IPS DF 19.7 (cell line): ENCODE measurements at places on chromosomes 5 and 9.

DNA sequence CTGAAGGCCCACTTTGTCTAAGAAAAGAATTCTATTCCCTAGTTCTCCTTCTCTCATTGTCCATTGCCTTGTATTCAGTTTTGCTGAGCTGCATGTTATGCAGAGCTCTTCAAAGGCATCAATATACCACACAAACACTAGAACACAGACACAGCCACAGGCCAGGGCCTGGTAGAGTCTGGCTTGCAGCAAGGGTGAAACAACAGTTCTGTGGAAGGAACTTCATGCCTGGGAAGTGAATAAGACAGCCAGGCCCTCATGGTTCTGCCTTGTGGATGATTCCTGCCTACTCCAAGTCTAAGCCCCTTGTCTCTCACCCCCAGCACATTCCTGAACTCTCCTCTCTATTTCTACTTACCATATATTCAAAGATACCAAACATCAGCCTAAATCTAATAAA is 30.8 kb downstream of the KLHL3 start:
- DNase-seq = no peak

GRCh38 chr5:30749971-30750370 is 443.5 kb upstream of the CDH6 start:
- no peak for DNase-seq

GRCh38 chr9:27395484-27395921 is 98.6 kb upstream of the EQTN start:
- DNase-seq = no peak

GRCh38 chr9:94768766-94769165 is 42.3 kb downstream of the AOPEP start:
- no peak for DNase-seq

GRCh38 chr5:134975843-134976242 is 8.1 kb downstream of the CATSPER3 start:
- DNase-seq = no peak

- DNase-seq = no peak
Measured at GRCh38 chr5:146721073-146721815, 157.3 kb downstream of the PPP2R2B start.

DNA sequence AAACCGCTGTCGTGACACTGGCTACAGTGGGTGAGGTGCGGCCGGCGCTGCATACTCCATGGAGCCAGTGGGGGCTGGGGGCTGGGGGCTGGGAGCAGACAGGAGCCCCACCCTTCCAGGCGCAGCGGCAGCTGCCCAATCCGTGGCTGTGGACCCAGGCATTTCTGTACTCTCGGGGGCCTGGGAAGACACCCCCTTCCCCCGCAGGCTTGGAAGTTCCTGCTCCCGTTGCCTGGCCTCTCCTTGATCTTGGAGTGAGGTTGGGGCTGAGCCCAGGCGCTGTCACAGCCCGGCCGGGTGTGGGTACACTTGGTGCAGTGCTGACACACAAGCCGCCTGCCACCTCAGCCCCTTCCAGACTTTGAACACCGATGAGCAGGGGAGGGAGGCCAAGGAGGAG is 27.7 kb upstream of the GGTA1 start:
- no peak for DNase-seq

DNA sequence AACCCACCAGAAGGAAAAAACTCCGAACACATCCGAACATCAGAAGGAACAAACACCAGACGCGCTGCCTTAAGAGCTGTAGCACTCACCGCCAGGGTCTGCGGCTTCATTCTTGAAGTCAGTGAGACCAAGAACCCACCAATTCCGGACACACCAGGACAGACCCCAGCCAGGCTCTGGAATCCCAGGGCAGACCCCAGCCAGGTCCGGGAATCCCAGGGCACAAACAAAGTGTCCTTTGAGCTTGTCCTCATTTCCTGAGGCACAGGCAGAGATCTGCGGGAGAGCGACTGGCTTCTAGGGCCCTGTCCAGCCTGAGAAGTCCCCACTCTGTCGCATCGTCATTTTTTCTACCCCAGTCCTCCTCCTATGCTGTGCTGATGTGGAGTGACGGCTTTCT is 461.1 kb downstream of the ACTL7B start:
- no peak for DNase-seq

DNA sequence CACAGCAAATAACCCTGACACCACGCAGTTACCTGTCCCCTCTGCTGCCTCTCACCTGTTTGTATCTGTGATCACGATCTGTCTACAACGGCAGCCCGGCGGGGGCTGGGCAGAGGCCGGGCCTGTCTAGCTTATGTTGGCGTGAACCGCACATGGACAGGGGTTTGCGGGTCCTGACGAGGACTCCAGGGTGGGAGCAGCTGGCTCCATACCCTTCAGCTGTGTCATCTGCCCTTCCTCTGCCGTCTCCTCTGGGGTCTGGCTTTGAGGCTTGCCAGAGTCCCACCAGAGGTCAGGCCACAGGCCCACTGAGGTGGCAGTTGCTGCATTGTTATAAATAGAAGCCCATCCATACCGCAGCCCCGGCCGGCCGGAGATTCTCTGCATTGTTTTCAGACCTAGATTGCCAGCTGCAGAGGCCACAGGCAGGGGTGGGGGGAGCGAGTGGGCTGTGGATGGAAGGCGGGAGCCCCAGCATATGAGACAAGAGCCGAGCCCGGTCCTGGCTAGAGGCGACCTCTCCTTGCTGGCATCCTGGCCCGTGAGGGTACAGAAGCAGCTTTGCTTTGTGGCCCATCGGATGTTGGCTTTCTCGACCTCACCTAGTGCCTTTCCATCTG is 37.8 kb downstream of the FAM78A start:
- no peak for DNase-seq

GRCh38 chr5:74660873-74661272 is 20.3 kb upstream of the ENC1 start:
- no peak for DNase-seq

- DNase-seq = no peak
Measured at GRCh38 chr5:145680169-145680568, 155.0 kb downstream of the PRELID2 start.

DNA sequence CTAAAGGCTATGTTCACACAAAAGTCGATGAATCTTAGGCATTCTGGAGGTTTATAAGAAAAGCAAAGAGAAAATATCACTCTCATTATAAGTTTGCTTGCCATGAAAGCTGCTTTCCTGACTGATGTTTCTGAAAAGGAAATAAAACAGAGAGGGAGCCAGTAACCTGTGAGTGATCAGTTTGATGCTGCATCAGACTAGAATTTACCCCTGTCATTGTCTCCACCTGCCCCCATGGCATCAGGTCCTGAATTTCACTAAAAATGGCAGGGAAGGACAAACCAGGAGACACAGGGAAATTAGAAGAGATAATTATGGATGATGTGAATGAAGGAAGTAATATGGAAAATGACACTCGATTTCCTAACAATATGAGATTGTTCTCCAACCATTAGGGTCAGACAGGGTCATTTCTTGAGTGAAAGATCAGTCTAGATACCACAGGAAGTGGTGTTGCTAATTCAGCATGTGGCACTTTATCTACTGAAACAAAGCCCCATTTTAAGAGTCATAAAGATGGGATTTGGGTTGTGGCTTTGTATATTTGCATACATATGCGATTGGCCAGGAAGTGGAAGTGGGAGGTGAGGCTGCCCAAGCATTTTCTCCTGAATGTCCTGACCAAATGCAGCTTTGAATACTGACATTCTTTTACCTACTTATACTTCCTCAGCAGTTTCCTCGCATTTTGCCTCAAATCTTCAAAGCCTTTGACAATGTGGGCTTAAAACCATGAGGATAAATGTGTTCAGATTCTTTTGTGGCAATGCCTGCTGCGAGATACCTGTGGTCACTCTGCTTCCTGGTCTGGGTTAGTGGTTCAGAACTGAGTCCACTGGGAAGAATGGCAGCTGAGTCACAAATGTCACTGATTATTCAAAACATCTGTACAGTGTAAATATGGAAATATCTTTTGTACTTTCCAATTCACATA is 29.7 kb downstream of the MEGF10 start:
- no peak for DNase-seq

- DNase-seq = no peak
Measured at GRCh38 chr5:28779161-28779754, 1740.9 kb upstream of the CDH9 start.

DNA sequence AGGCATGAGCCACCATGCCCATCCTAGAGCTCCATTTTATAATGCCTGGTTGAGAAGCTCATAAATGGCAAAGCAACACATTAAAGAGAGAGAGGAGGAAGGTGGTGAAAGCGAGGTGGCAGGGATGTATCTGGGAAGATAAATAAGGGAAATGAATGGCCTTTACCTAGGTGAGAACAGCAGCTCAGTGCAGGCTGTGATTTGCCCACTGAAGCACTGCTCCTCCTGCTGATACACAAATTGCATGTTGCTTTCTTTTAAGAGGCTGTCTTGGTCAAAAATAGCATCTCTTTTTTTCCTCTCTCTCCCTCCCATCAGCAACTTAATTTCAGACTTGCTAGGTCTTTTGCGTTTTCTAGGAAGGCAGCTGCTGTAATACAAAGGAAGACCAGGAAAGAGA is 258.9 kb downstream of the FAM114A2 start:
- DNase-seq = no peak

DNA sequence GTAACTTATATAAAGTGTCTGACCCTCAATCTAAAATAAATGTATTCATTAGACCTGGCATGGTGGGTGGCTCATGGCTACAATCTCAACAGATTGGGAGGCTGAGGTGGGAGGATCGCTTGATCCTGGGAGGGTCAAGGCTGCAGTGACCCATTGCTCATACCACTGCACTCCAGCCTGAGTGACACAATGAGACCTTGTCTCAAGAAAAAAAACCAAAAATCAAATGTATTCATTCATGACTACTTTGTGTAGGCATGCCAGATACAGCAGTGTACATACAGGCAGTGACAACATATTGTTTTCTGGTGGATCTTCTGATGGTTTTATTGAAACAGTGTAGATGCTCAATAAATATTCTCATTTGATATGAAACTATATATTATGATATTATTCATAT is 201.0 kb downstream of the TRIM32 start:
- no peak for DNase-seq

GRCh38 chr9:114494776-114495569 is 10.3 kb downstream of the WHRN start:
- DNase-seq = no peak

- DNase-seq = no peak
Measured at GRCh38 chr5:31941151-31941755, 232.9 kb downstream of the GOLPH3 start.

DNA sequence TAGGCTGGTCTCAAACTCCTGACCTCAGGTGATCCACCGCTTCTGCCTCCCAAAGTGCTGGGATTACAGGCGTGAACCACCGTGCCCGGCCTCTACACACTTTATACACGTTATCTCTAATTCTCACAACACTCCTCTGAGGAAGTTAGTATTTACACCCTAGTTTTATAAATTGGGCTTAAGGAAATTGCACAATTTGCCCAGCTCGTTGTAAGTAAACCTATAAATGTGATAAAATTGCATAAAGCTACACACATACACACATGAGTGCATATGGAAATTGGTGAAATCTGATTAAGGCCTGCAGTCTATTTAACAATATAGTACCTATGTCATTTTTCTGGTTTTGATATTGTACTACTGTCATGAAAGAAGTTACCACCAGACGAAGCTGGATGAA is 4.4 kb upstream of the SLC4A9 start:
- no peak for DNase-seq

- DNase-seq = no peak
Measured at GRCh38 chr9:119117409-119117808, 251.8 kb downstream of the BRINP1 start.

DNA sequence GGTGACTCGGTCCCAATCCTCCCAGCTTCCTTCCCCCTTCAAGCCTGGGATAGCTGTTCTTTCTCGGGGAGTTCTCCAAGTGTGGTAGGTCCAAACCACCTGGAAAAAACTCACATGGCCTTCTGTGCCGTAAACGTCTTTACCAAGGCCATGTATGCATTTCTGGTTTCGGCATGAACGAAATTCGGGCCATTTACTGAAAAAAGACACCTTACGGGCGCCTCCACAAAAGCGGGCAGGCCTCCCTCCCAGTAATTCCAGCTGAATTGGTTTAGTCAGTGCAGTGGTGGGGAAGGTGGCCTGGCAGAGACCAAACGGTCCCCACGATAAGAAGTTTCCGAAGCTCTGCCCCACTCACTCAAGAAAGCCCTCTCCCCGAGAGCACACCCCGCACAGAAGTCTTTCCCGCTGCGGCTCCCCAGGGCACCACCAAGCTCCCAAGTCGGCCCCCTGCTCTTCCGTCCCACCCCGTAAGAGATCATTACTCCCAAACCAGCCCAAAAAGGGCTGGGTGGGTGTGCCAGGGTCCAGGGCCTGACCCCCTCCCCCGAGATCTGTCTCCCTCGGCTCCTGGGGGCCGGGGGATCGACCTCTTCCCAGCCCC is 86.3 kb upstream of the MELK start:
- no peak for DNase-seq

GRCh38 chr9:114281473-114282103 is 41.3 kb upstream of the ORM1 start:
- no peak for DNase-seq

DNA sequence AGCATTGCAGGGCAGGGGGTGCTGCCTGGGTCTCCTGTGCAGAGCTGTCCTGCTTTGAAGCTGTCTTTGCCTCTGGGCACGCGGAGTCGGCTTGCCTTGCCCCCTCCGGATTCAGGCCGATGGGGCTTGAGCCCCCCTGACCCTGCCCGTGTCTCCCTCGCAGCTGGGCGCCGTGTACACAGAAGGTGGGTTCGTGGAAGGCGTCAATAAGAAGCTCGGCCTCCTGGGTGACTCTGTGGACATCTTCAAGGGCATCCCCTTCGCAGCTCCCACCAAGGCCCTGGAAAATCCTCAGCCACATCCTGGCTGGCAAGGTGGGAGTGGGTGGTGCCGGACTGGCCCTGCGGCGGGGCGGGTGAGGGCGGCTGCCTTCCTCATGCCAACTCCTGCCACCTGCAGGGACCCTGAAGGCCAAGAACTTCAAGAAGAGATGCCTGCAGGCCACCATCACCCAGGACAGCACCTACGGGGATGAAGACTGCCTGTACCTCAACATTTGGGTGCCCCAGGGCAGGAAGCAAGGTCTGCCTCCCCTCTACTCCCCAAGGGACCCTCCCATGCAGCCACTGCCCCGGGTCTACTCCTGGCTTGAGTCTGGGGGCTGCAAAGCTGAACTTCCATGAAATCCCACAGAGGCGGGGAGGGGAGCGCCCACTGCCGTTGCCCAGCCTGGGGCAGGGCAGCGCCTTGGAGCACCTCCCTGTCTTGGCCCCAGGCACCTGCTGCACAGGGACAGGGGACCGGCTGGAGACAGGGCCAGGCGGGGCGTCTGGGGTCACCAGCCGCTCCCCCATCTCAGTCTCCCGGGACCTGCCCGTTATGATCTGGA is 2.7 kb downstream of the CEL start:
- no peak for DNase-seq

DNA sequence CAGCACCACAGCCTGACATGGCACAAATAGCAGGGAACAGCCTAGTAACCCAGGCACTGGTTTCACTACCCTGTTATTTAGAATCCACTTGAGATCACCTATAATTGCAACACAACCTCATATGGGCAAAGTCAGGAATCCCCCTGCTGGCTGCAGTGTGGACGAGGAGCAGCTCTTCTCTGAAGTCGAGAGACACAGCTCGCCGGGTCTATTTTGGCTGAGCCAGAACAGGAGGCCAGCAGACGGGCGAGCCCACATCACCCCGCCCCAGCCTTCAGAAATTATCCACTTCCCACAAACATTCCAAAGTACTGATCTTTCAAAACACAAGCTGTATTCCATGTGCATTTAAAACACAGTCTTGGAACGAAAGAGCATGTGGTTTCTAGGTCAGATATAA is 179.0 kb downstream of the ROR2 start:
- no peak for DNase-seq

- DNase-seq = no peak
Measured at GRCh38 chr5:126878634-126879033, 101.7 kb downstream of the LMNB1 start.

GRCh38 chr5:68534131-68534940 is 318.8 kb downstream of the PIK3R1 start:
- no peak for DNase-seq

GRCh38 chr5:39700523-39700922 is 275.7 kb upstream of the DAB2 start:
- DNase-seq = no peak
